ENCODE measurements at places on chromosomes 12 and 14. TPM values are rescaled to one million over a fixed set of nuclear protein-coding genes. Genes with fewer than 3 reads are reported as not detected.
A peak's percentile ranks its signal among the peaks of the same experiment; 100 is the strongest.

- no peak overlapping the region for H3K27ac ChIP-seq
- H3K27me3 ChIP-seq = no peaks in the 10 kb centered on the region
- no peaks in the 10 kb centered on the region for H3K36me3 ChIP-seq
- H3K4me3 ChIP-seq = no peak overlapping the region
Observed at GRCh38 chr14:85417396-85417795, 112.5 kb upstream of the FLRT2 start.

GRCh38 chr12:6821591-6822425 lies at the start of gene GPR162:
Gene GPR162, plus strand, starts transcription at chr12:6821821. Its CDS starts 2,078 bp downstream, at chr12:6823899.
- no peaks in the 10 kb centered on the region for H3K4me1 ChIP-seq
- H3K27me3 ChIP-seq = peaks cover 4% of the 10 kb centered on the region
- H3K4me3 ChIP-seq = peak within 1 kb of the TSS; percentile 30
- H3K36me3 ChIP-seq = no peaks in the 10 kb centered on the region
- H3K27ac ChIP-seq = peak within 1 kb of the TSS; percentile 45

DNA sequence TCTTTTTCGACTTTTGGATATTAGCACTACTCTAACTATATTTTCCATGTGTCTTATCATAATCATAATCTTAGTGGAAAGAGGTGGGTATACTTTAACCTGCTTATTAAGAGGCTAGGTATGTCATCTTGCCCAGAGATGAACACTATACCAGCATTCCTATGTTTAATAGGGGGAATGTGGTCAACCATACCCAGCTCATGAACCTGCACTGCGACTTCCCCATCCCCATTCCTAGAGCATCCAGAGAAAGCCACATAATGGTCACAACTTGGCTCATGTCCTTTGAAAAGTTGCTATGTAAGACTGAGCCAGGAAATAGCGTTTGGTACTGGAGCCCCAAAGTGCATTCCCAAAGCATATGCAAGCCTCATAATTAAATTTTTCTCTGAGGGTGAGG lies 55.2 kb downstream of the TMCC3 start:
- H3K27me3 ChIP-seq = no peaks in the 10 kb centered on the region
- H3K27ac ChIP-seq = no peak overlapping the region
- no peak overlapping the region for H3K4me3 ChIP-seq

DNA sequence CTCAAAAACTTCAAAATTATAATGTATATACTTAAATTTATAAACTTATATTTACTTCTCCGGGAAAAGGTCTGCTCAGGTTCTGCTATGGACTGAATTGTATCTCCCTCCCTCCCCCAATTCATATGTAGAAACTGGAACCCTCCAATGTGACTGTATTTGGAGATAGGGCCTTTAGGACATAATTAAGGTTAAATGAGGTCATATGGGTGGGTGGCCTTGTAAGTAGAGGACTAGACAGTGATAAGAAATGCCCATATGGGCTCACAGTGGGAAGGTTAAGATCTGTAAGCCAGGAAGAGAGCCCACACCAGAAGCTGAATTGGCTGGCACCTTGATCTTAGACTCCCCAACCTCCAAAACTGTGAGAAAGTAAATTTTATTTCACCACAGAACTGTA lies 84.5 kb downstream of the TAOK3 start:
- H3K4me1 ChIP-seq = no peaks in the 10 kb centered on the region
- no peak overlapping the region for H3K27ac ChIP-seq
- no peaks in the 10 kb centered on the region for H3K27me3 ChIP-seq
- H3K4me3 ChIP-seq = no peak overlapping the region

The CLEC4D gene
- total RNA-seq = not detected

The LRRC9 gene
- not detected for total RNA-seq
